ENCODE measurements at places on chromosomes 2 and 18.

DNA sequence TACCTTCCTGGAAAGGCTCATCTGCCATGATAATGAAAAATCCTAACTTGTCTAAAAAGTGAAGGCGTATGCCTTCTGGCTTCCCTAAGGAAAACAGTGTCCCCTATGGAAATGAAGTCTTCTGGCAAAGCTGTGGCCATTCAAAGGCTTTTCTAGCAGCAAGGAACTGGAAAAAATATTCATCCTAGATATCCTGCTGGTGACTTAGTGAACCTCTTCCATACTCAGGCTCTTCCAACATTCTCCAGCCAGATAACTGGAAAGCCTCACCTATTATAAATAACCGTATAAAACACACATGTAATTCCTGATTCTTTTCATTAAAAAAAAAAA lies 84.7 kb downstream of the RBMS1 start:
- no peak for DNase-seq

DNA sequence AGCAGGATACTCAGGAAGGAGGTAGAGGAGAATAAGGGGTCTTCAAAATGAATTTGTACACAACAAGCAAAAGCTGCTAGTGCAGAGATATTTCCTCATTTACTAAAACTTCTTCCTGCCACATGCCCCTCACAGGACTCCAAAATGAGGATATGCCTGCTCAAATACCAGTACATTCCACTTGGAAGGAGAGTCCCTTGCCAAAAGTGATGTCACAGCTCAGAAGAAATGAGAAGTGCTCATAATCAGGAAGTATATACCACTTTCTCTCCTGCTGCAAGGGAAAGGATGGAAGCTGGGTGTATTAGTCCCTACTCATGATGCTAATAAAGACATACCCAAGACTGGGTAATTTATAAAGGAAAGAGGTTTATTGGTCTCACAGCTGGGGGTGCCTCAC lies 87.7 kb upstream of the FSHR start:
- no peak for DNase-seq

DNA sequence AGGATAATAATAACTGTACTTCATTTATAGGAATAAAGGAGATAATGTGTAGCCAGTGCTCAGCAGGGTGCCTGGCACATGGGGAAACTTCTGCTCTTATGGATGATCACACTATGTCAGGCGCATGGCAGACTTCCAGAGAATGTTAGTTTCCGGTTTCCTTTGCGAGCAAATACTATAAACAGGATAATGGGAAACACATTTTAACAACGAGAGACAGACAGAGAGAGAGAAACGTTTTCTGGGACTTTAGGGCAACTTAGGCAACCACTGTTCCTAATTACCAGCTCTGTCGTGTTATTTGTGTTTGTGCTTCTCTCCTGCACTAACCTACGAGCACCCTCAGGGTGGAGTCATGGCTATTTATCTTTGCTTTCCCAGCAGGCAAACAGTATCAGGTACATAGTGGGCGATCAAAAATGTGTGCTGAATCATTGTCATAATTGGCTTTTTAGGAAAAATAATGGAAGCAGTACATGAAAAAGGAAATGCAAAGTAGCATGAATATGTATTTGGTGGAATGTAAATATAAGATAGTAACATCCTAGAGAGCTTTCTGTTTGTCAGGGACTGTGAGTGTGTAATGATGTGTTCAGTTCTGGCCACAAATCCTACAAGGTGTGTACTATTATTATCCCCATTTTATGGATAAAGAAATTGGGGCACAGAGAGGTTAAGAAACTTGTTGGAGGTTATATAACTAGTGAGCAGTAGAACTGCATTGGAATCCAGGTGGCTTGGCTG lies 36.8 kb upstream of the IGFBP2 start:
- DNase-seq, result no peak

GRCh38 chr2:145593280-145593679 lies 1073.4 kb upstream of the ZEB2 start:
- no peak for DNase-seq

GRCh38 chr2:209371407-209371806 lies 52.4 kb upstream of the MAP2 start:
- DNase-seq, result no peak

- no peak for DNase-seq
Observed at GRCh38 chr2:135952891-135953290, 32.5 kb downstream of the DARS1 start.

GRCh38 chr2:42186366-42186765 lies 17.2 kb downstream of the EML4 start:
- DNase-seq, result no peak

GRCh38 chr18:49795612-49796552 lies 17.5 kb downstream of the ACAA2 start:
- DNase-seq, result no peak

DNA sequence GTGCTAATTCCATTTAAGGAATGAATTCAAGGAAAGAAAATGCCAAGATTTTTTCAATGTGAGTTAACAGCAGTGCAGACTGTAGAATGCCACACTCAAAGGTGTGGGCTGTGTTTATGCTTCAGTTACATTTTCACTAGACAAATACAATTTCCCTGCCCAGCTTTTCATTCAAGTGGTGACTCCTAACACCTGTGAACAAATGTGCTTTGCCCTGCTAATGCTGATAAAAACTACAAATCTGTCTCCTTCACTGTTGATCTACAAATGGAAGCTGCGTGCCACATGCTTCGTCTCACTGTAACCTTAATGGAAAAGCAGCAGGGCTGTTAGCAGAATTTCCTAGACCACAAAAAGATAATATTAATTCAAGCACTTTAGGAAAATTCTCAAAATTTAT lies 19.8 kb upstream of the TCF4 start:
- no peak for DNase-seq

DNA sequence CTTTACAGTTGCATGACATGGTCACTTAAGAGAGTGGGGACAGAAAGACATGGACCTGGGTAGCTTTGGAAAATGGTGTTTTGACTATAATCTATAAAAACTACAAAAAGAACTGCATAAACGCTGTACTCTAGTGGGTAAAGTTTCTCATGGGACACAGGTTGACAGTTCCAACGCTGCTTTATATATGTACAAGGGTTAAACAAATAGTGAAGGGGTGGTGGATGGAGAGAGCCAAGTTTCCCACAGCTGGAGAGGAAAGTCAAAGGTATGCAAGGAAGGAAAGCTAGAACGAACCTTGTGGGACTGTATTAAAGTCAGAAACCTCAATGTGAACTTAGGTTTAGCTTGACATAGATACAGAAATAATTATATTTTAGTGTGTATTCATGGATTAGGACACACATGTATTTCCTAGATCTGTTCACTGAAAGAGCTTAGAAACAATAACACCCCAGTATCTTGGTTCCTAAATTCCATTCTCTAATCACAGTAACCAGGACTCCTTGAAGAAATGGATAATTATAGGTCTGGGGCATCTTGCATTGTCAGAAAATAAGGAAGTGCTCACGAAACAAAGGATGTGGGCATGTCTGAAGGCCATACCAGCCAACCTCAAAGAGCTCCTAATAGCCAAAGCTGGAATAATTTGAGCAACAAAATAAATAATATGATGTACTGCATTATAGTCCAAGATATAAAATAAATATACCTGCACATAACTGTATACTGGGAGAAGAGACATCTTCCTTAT lies 28.8 kb downstream of the TANC1 start:
- DNase-seq, result no peak

- no peak for DNase-seq
Observed at GRCh38 chr18:10863026-10863425, 286.3 kb downstream of the PIEZO2 start.

DNA sequence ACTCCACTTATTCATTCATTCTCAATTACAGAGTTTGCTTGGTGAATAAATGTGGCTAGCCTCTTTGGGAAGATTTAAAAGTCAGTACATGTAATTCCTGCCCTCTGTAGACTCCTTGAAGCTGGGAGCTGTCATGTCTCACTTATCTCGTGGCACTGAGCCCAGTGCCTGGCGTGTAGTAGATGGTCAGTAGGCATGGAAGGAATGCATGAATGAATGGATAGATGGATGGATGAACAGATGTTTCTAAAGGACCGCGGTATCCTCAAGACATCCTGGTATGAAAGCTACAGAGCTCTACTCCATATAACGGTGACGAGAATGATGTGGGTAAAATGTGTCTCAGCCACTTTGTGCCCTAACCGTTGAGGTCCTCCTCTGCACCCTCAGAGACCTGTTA lies 83.0 kb downstream of the MARCO start:
- DNase-seq, result no peak

DNA sequence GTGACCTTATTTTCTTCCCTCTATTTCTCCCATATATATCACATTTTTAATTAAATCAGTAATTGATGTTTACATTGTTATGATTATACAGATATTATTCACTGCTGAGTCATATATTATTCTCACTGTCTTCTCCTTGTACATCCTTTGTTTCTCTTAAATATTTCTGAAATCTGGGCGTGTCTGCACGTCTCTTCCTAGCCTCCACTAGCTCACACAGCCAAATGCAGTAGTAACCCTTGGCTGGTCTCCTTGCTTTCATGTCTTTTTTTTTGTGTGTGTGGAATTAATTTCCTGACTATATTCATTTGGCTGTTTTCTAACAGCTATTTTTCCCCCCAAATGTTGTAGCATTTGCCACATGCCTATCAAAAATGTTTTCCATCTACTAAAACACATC lies 15.8 kb downstream of the CCNYL1 start:
- DNase-seq, result no peak

DNA sequence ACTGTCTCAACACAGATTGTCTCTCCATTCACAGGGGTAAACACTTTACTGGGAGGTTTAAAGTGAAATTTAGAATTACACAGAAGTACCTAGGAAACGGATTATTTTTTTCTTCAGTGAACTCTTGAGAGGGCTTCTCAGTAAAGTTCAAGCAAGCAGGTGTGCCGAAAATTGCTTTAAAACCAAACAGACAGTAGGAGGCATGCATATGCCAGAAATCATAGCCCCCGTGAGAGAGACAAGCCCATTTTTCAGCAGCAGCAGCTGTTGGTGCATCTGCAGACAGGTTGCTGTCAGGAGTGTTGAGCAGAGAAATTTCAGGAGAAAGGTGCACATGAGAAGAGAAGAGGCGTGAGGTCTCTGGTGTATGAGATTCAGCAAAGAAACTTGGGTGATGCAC lies 2115.5 kb upstream of the CELF4 start:
- DNase-seq, result no peak

DNA sequence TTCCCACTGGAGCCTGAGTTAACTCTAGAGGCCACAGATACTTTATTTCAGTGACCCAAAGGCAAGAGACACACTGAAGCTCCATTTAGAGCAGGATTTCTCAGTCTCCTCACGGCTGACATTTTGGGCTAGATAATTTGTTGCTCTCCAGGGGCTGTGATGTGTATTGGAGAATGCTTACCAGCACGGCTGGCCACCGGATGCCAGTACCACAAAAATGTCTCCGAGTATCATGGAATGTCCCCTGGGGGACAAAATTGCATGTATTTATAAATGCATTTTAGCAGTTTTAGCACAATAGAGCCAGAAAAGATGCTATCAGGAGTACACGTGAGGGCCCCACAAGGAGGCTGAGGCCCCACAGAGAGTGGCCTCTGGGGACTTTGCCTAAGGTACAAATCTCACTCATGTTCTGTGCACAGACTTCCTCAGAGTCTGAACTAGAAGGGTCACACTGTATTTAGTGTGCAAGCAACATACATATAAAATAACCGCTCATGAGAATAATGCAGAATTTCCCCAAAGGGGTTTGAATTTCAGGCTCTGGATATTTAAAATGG lies 20.5 kb upstream of the DCC start:
- DNase-seq, result no peak

- no peak for DNase-seq
Observed at GRCh38 chr2:182631299-182631698, 84.8 kb upstream of the DNAJC10 start.

DNA sequence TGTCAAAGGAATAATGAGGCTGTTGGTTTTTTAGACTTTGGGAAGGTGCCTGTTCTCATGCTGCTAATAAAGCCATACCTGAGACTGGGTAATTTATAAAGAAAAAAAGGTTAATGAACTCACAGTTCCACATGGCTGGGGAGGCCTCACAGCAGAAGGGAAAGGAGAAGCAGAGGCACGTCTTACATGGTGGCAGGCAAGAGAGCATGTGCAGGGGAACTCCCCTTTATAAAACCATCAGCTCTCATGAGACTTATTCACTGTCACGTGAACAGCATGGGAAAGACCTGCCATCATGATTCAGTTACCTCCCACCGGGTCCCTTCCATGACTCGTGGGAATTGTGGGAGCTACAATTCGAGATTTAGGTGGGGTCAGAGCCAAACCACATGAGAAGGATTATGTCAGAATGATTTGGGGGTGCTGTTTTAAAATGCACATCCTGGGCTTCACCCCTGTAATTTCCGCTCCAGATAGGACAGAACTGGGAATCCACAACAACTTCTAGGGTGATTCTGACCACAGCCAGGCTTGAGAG lies 37.8 kb downstream of the TCF7L1 start:
- no peak for DNase-seq

DNA sequence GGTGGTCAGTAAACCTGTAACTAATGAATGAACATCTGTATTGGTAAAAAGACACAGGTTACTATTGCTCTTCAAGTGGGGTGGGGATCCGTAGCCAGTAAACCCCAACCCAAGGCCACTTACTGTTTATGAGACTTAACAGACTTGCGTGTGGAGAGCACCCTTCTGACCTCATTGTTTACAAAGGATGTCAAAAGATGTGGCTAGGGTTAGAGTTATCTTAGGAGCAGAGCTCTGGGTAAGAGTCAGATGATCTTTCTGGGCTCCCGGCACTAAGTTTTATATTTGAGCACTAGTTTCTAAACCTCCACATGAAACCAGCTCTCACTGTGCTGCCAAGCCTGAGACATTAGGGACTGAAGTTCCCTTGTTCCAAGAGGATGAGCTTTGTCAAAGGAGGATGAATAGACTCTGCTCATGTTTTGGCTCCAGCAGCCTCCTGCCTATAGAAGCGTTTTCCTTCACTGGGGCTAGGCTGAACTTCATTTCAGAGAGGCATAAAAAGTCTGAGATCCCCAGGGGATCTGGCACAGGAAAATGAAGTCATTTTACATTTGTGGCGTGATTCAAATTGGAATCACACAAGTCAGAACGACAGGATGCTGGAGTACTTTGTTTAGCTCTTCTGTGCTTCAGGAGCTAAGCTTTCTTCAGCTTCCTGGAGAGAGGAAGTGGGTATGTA lies 403.1 kb upstream of the TRIB2 start:
- no peak for DNase-seq

DNA sequence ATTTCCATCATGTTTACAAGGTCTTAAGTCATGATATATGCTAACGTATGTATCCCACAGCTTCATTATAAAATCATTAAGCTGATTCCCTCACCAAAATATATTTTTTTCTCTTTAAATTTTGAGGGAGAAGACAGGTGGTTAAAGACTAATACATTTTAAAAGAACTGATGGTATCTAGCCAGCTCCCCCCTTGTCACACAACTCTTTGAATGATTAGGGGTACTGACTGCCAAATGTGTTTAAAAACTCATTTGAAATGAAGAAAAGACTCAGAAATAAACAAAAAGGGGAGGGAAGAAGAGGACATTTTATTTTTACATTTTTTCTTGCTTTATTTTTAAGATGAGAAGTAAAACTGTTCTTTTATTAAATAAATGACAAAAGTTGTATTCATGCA lies 805.3 kb downstream of the SATB2 start:
- DNase-seq, result no peak

DNA sequence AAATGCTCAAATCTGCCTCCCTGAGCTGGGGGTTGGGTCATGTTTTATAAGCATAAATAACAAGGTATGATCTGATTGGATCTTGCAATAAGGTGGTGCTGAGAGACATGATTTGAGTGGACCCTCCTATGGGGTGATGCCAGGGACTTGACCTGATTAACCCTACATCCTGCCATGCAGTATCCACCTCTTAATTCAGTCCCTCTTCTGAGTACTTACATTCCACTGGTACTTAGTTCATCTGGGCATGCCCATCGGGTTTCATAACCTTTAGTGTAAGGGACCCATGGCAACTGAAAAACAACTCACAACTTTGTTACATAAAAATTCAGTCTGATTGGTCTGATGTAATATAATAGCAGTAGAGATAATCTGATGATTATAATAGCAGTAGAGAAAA lies 397.9 kb upstream of the HNMT start:
- no peak for DNase-seq

All from stimulated activated CD8-positive, alpha-beta memory T cell treated with anti-CD3 and anti-CD28 coated beads, Interleukin-15, amount 100 ng/mL, for 24 hours (primary cell).